ENCODE measurements at places on chromosomes 7 and 10. TPM values are rescaled to one million over a fixed set of nuclear protein-coding genes. Genes with fewer than 3 reads are reported as not detected.

Gene SGMS1
- total RNA-seq, result 198 TPM

Gene BLNK
- 5.9 TPM for total RNA-seq

Gene CLRN3
- total RNA-seq, result not detected

Gene HABP2
- not detected for total RNA-seq

GRCh38 chr10:127485153-127485857, 63.8 kb upstream of the NPS start:
- no peak overlapping the region for H3K27ac ChIP-seq
- no peaks in the 10 kb centered on the region for H3K4me1 ChIP-seq
- no peak overlapping the region for H3K4me3 ChIP-seq
- peaks cover 26% of the 10 kb centered on the region for H3K27me3 ChIP-seq
- DNase-seq, result no peak

DNA sequence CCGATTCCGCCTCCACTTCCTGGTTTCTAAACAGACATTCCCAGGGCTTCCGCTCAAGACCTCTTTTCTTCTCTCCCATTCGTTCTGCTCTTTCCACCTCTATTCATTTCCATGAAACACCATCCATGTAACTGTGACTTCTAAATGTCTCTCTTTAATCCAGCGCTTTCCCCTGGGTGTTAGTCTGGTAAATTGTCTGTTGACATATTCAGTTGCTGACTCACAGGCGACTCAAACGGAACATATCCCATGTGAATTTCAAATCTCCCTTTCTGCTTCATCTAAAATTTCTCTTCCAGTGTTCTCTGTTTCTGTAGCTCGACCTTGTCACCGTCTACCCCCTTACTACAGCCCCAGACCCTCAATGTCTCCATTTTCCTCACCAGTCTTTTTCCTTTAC, 119.1 kb downstream of the PFKFB3 start:
- H3K36me3 ChIP-seq, result no peaks in the 10 kb centered on the region
- no peak for DNase-seq
- H3K4me3 ChIP-seq, result no peak overlapping the region
- no peak overlapping the region for H3K27ac ChIP-seq
- H3K27me3 ChIP-seq, result no peaks in the 10 kb centered on the region

- peak; percentile 57 for DNase-seq
- no peak overlapping the region for H3K4me3 ChIP-seq
- no peak overlapping the region for H3K27ac ChIP-seq
- no peaks in the 10 kb centered on the region for H3K36me3 ChIP-seq
- no peaks in the 10 kb centered on the region for H3K27me3 ChIP-seq
These were observed 35.8 kb downstream of the JAKMIP3 start for GRCh38 chr10:132101529-132101928.

GRCh38 chr7:134459981-134460380, 1.1 kb upstream of the AKR1B1 start:
- no peaks in the 10 kb centered on the region for H3K27me3 ChIP-seq
- no peak for DNase-seq
- no peak overlapping the region for H3K27ac ChIP-seq
- no peak overlapping the region for H3K4me3 ChIP-seq
- peaks cover 9% of the 10 kb centered on the region for H3K4me1 ChIP-seq

DNA sequence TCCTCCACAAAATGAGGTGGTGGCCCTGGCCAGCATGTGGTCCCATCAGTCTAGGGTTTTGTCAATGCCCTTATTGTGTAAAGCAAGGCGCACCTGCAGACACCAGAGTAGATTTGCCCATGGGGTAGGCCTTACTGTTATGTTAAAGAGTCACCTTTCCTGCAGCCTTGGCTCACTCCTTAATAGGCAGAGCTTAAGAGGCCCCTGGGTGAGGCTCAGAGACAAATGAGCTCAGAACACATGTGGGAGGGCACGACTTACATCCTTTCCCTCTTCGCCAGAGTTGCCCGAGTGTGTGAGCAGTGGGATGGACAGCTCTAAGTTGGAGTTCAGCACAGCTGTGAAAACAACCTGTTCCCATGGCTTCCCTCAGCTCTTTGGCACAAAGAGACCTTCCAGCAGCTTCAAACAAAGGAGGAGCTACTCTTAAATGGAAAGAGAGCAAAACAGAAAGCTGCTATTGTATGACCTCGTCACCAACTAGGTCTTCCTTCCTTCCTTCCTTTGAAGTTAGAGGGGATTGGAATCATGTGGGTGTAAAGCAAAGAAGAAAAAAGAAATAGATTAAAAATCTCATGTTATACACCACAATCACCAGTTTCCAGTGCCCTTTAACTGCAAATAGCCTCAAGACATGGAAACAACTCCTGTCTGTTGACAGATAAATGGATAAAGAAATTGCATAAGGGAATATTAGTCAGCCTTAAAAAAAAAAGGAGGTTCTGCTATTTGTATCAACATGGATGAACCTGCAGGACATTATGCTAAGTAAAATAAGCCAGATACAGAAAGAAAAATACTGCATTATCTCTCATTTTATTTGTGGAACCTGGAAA, 11.9 kb upstream of the XPNPEP1 start:
- no peaks in the 10 kb centered on the region for H3K27me3 ChIP-seq
- H3K36me3 ChIP-seq, result no peaks in the 10 kb centered on the region
- no peak for DNase-seq
- peak overlapping the region; percentile 50 for H3K27ac ChIP-seq
- no peak overlapping the region for H3K4me3 ChIP-seq
- H3K4me1 ChIP-seq, result peaks cover 27% of the 10 kb centered on the region

DNA sequence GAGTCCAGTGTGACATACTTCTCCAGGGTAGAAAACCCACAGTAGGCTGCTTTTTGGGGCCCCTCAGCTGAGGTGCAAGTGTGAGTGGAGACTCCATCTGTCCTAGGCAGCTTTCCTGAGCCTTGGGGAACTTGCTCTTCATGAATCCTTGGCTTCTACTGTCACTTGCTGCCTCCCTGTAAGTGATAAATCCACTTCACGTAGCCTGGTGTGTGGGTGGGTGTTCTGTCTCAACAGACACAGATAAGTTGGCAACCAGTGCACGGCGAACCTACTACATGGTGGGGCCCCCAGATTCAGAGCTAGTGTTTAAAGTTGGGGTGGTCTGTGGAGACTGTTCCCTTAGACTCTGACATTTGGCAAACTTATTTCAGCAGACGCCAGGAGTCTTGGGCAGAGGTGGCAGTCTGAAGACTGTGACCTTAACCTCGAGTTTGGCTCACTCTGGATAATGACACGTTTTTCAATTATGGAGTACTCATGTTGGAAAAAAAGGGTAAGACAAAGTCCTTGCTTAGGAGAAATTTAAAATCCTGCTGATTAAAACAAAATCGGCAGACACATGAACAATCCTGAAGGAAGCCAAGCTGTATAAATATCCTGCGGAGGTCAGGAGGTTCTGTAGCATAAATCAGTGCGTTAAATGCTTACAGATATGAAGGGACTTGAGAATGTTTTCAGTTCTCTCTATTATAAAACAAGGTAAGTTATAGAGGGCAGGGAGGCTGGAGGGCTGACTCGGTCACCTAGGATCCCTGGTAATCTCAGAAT, 376.9 kb downstream of the PHTF2 start:
- H3K27ac ChIP-seq, result no peak overlapping the region
- H3K36me3 ChIP-seq, result no peaks in the 10 kb centered on the region
- H3K4me3 ChIP-seq, result no peak overlapping the region
- no peaks in the 10 kb centered on the region for H3K27me3 ChIP-seq
- H3K4me1 ChIP-seq, result peaks cover 9% of the 10 kb centered on the region

DNA sequence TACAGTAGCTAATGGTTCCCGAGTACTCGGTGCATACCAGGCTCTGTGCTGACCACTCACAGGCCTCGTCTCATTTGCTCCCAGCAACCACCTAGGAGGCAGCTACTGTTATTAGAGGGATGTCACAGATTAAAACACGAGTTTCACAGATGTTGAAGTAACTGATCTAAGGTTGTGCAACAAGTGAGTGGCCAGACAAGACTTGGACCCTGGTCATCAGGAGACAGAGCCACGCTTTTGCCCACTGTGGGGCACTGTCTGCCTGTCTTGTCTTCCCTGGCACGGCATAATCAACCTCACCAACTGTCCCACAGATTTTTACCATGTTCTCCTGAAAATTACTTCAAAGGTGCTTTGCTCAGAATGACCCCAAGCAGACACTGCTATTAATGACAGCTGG, 111.6 kb upstream of the HABP2 start:
- H3K4me3 ChIP-seq, result no peak overlapping the region
- DNase-seq, result no peak
- H3K4me1 ChIP-seq, result no peaks in the 10 kb centered on the region
- H3K27ac ChIP-seq, result no peak overlapping the region

- no peak overlapping the region for H3K4me3 ChIP-seq
- no peaks in the 10 kb centered on the region for H3K27me3 ChIP-seq
- no peaks in the 10 kb centered on the region for H3K4me1 ChIP-seq
- H3K36me3 ChIP-seq, result no peaks in the 10 kb centered on the region
- no peak for DNase-seq
These were observed 109.3 kb downstream of the GATA3 start for GRCh38 chr10:8163824-8164223.

GRCh38 chr7:106018566-106019469, 55.8 kb downstream of the CDHR3 start:
- DNase-seq, result no peak
- H3K36me3 ChIP-seq, result no peaks in the 10 kb centered on the region
- no peaks in the 10 kb centered on the region for H3K27me3 ChIP-seq
- no peaks in the 10 kb centered on the region for H3K4me1 ChIP-seq
- no peak overlapping the region for H3K27ac ChIP-seq

GRCh38 chr7:121017586-121017985, 29.1 kb downstream of the CPED1 start:
- H3K4me1 ChIP-seq, result peaks cover 10% of the 10 kb centered on the region
- no peak overlapping the region for H3K4me3 ChIP-seq
- H3K27ac ChIP-seq, result no peak overlapping the region

GRCh38 chr10:117441361-117441760, 66.1 kb upstream of the PDZD8 start:
- peaks cover 22% of the 10 kb centered on the region for H3K4me1 ChIP-seq
- H3K27me3 ChIP-seq, result no peaks in the 10 kb centered on the region
- no peak overlapping the region for H3K27ac ChIP-seq
- no peak for DNase-seq
- H3K36me3 ChIP-seq, result no peaks in the 10 kb centered on the region

DNA sequence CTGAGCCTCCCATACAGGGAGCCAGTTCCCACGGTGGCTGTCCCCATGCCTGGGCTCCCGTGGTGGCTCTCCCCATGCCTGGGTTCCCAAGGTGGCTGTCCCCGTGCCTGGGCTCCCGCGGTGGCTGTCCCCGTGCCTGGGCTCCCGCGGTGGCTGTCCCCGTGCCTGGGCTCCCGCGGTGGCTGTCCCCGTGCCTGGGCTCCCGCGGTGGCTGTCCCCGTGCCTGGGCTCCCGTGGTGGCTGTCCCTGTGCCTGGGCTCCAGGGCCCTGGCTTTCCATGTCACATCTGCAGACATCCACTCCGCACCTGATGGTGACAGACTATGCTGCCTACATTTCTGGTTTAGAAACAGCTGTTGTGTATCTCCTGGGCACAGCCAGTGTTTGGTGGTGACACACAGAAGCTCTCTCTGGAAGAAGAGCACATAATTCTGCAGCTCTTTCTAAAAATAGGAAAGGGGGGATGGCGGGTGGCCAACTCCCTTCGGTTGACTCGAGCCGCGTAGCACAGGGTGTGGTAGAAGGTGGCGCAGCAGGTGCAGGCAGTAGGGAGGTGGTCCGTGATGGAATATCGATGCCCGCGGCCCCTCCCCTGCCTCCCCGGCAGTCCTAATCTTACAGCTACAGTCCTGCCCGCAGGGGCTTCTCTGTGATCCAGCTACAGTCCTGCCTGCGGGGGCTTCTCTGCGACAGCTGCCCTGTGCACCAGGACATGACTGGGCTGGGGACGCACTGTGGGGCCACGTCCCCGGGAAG, 251.2 kb downstream of the DNAJB6 start:
- no peak for DNase-seq
- H3K27ac ChIP-seq, result no peak overlapping the region
- no peaks in the 10 kb centered on the region for H3K36me3 ChIP-seq

GRCh38 chr7:46109437-46109836, 188.4 kb upstream of the IGFBP3 start:
- no peaks in the 10 kb centered on the region for H3K4me1 ChIP-seq
- no peak overlapping the region for H3K27ac ChIP-seq
- no peaks in the 10 kb centered on the region for H3K27me3 ChIP-seq
- no peak for DNase-seq

- H3K4me3 ChIP-seq, result no peak overlapping the region
- peak; percentile 84 for DNase-seq
- no peaks in the 10 kb centered on the region for H3K27me3 ChIP-seq
- peaks cover 12% of the 10 kb centered on the region for H3K4me1 ChIP-seq
- H3K36me3 ChIP-seq, result peaks cover 4% of the 10 kb centered on the region
These were observed 249.7 kb downstream of the ELMO1 start for GRCh38 chr7:37198906-37199485.

DNA sequence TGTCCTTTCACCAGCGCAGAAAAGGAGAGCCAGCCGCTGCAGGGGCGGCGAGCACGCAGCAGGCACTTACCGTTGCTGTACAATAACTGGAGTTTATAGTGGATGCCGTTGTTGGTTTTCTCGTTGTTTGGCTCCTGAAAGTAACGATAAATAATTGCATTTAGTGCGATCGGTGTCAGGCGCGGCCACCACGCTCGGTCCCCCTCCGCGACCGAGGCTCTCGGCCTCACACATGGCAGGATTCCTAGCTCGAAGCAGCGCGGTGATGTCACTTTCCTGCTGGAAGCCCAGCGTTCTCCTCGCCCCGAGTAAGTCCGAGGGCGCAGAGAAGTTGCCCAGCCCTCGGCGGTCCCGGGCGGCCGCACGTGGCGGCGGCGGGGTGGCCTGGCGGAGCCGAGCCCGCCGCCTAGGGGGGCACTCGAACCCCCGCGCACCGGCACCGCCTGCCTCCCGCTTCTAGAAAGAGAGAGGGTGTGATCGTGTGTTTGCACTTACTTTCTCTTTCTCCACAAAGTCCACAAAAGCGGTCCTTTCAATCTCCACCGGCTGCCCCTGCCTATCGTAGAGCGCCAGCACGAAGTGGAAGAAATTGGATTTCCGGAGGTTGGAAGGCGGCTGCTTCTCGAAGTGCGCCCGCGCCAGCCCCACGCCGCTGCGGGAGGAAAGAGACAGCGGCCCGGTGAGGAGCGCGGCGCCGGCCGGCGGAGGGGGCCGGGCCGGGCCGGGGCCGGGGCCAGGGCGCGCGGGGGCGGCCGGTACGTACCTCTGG, 1.0 kb downstream of the EBF3 start:
- peaks cover 98% of the 10 kb centered on the region for H3K27me3 ChIP-seq
- no peak for DNase-seq
- peak overlapping the region; percentile 70 for H3K27ac ChIP-seq
- H3K36me3 ChIP-seq, result no peaks in the 10 kb centered on the region

DNA sequence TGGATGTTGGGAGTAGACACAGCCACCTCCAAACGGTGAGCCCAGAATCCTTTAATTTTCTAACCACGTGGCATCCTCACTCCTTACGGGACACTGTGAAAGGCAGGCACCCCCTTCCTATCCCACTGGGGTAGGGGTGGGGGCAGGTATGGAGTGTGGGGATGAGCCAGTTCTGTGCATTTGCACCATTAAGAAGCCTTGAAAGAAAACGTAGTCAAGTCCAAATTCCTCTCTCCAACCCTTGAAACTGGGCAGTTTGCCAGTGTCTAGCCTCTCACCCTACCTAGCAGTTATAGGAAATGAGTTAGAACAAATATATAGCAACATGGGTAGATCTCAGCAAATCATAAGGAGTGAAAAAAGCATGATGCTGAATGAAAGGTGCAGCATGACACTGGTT, 92.4 kb upstream of the LEP start:
- peaks cover 49% of the 10 kb centered on the region for H3K27me3 ChIP-seq
- H3K4me1 ChIP-seq, result no peaks in the 10 kb centered on the region
- no peak overlapping the region for H3K4me3 ChIP-seq
- H3K36me3 ChIP-seq, result no peaks in the 10 kb centered on the region
